ENCODE measurements at places on chromosomes 6 and 20. TPM values are rescaled to one million over a fixed set of nuclear protein-coding genes. Genes with fewer than 3 reads are reported as not detected.

OSER1 gene
- 24.8 TPM for polyA plus RNA-seq

KCNK16 gene
- polyA plus RNA-seq = 0.20 TPM

KCNK5 gene
- 0.77 TPM for polyA plus RNA-seq

WFDC12 gene
- polyA plus RNA-seq = not detected

SRSF6 gene
- polyA plus RNA-seq = 157 TPM

VIP gene
- polyA plus RNA-seq = 0.64 TPM

ANKRD60 gene
- not detected for polyA plus RNA-seq

OXT gene
- polyA plus RNA-seq = 0.56 TPM

TBXT gene
- not detected for polyA plus RNA-seq

GRCh38 chr20:39032997-39033396, 70.9 kb downstream of the DHX35 start:
- no peaks in the 10 kb centered on the region for H3K27me3 ChIP-seq
- H3K27ac ChIP-seq = no peak overlapping the region
- DNase-seq = no peak
- no peaks in the 10 kb centered on the region for H3K4me1 ChIP-seq

DNA sequence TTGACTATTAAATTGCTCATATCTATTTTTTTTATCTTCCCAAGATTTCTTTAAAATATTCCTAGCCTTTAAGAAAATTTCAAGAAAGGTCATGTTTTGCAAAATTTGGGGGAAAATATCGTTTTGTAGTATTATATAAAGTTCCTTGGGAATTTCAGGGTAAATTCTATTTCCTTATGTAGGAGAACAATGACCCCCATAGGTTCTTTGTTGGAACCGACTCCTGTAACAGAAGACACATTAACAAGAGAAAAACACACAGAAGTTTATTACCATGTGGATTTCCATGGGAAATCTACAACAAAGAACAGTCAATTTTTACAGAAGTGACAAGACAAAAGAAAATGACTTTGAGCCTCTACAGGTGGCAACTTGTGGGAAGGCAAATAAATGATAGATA, 68.1 kb downstream of the ADGB start:
- H3K27me3 ChIP-seq = no peaks in the 10 kb centered on the region
- H3K36me3 ChIP-seq = no peaks in the 10 kb centered on the region
- no peak overlapping the region for H3K27ac ChIP-seq
- DNase-seq = no peak

GRCh38 chr20:23536328-23536974, 31.8 kb downstream of the CST9L start:
- peaks cover 5% of the 10 kb centered on the region for H3K4me1 ChIP-seq
- H3K27ac ChIP-seq = peak overlapping the region; percentile 20
- H3K27me3 ChIP-seq = no peaks in the 10 kb centered on the region
- peak; percentile 66 for DNase-seq
- H3K36me3 ChIP-seq = no peaks in the 10 kb centered on the region

GRCh38 chr20:347317-347639, 367 bp downstream of the NRSN2 start:
- H3K27ac ChIP-seq = peak overlapping the region; percentile 98
- H3K36me3 ChIP-seq = peaks cover 14% of the 10 kb centered on the region
- H3K4me3 ChIP-seq = peak overlapping the region; percentile 84
- no peak for DNase-seq

- no peaks in the 10 kb centered on the region for H3K36me3 ChIP-seq
- H3K4me3 ChIP-seq = no peak overlapping the region
- DNase-seq = no peak
- no peak overlapping the region for H3K27ac ChIP-seq
- peaks cover 23% of the 10 kb centered on the region for H3K27me3 ChIP-seq
These were observed 2.1 kb upstream of the TIAM2 start for GRCh38 chr6:154993026-154993425.

DNA sequence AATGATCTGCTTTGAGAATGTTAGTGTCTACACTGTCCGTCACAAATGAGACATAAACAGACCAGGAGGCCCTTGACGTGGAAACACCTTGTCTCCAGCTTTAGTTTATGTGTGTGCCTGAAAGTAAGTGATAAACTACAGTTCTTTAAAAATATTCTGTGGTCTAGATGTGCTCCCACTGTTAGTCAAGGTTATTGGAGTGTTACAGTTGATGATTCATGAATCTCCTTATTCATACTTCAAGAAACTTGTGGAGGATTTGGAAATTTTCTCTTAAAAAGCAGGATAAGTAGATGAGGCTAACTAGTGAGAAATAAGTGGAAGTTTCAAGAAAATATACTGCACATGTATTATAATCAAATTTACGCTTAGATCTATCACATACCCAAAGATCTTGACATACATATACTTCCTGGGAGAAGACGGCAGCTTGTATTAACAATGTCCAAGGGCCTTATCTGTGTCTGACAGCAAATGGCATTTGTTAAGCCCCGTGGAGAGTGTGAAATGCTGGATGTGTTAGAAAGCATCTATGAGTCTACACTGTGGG, 90.5 kb upstream of the MBOAT1 start:
- no peaks in the 10 kb centered on the region for H3K27me3 ChIP-seq
- H3K36me3 ChIP-seq = no peaks in the 10 kb centered on the region
- no peak for DNase-seq
- H3K4me1 ChIP-seq = no peaks in the 10 kb centered on the region
- no peak overlapping the region for H3K27ac ChIP-seq

GRCh38 chr6:45591306-45591705, 213.6 kb upstream of the SUPT3H start:
- H3K4me3 ChIP-seq = no peak overlapping the region
- no peak overlapping the region for H3K27ac ChIP-seq
- H3K4me1 ChIP-seq = peaks cover 4% of the 10 kb centered on the region
- no peak for DNase-seq

DNA sequence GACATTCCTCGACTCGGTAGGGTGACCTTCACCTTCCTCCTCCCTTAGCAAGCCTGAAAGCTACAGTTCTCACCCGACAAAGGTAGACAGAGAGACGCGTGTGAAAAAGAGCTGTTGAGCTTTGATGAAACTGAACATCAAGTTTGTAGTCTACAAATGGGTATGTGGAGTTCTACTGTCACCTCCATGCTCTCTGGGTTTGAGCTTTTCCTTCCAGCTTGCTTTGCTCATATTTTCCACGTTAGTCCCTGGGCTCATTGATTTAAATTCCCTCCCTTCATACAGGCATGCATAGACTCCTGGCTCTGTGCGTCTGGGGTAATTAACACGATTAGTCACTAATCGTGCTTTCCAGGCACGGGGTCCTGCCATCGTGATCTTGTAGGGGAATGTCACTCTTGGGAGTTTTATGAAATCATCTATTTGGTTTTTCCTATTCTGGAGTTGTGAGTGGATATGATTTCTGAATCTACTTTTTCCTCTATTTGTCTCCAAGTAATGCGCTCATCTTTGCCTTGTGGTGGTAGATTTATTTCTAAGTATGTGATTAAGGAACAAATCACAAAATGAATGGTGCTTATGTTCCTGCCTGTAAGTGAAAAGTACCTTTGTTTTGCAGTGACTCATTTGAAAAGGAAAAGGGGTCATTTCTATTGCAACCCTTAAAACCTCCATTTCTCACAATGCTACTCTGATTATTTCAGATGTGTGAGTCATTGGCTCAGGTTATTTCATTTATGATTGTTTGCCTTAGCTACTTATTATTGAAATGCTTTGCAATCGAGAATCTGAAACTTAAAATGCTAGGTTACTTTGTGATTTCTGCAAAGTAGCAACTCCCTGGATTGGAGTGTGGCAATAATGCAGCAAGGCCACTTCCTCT, 154.6 kb downstream of the ZDHHC14 start:
- H3K36me3 ChIP-seq = no peaks in the 10 kb centered on the region
- no peak overlapping the region for H3K4me3 ChIP-seq
- peaks cover 26% of the 10 kb centered on the region for H3K4me1 ChIP-seq
- no peaks in the 10 kb centered on the region for H3K27me3 ChIP-seq

GRCh38 chr6:17591287-17591686, 8.8 kb upstream of the FAM8A1 start:
- H3K4me3 ChIP-seq = no peak overlapping the region
- DNase-seq = no peak
- H3K36me3 ChIP-seq = no peaks in the 10 kb centered on the region
- H3K27ac ChIP-seq = no peak overlapping the region
- H3K4me1 ChIP-seq = no peaks in the 10 kb centered on the region

DNA sequence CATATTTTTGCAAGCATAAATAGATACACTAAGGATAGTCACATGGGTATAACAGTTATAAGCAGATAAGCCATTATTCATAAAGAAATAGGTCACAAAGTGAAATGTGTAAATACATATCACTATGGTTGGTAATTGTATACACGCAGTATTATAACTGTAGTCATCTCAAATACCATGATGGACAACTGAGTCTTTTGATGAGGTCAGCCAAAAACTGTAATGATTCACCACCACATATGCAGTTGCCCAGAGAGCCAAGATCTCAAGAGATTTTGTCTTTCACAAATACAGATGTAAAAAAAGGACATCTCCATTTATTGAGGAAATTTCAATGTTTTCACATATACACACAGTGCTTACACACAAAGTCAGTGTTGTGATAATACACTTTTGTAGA, 28.3 kb downstream of the ZNF292 start:
- H3K27ac ChIP-seq = no peak overlapping the region
- H3K36me3 ChIP-seq = peaks cover 12% of the 10 kb centered on the region
- no peaks in the 10 kb centered on the region for H3K27me3 ChIP-seq
- no peak overlapping the region for H3K4me3 ChIP-seq
- no peak for DNase-seq
- H3K4me1 ChIP-seq = no peaks in the 10 kb centered on the region

- H3K4me3 ChIP-seq = no peak overlapping the region
- no peak for DNase-seq
- peaks cover 99% of the 10 kb centered on the region for H3K36me3 ChIP-seq
- no peaks in the 10 kb centered on the region for H3K27me3 ChIP-seq
These were observed 53.8 kb downstream of the RRBP1 start for GRCh38 chr20:17628101-17628841.

DNA sequence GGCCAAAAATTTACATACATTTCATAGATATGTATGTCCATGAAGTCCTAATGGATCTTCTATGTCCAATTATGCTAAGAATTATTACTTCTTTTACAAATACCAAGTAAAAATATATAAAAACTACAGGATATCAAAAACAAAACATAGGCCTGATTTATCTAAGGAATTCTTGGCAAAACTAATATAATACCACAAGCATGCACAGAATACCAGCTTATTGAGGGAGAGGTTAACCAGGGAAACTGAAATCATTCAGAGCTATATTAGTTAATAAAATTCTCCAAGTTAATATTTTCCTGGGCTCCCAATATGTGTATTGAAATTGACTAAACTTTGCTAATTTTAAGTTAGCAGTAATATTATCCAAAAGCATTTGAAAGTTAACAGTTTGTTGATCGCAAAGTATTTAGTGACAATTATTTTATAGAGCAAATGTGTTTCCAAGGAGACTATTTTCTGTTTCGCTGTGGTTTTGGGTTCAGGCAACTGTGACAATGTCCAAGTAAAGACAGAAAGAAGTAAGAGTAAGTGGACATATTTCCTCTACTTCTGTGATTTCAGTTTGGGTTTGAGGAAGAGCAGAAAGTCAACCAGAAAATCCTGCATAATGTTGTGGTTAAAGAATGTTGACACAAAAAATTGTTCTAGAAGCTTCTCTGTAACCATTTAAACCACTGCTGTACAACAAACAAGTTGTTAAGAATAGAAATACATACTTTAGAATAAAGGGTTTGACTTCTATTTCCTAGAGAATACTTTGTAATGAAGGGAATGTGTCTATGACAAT, 167.4 kb downstream of the COL21A1 start:
- no peak overlapping the region for H3K4me3 ChIP-seq
- no peaks in the 10 kb centered on the region for H3K27me3 ChIP-seq
- no peaks in the 10 kb centered on the region for H3K4me1 ChIP-seq
- peaks cover 3% of the 10 kb centered on the region for H3K36me3 ChIP-seq
- H3K27ac ChIP-seq = no peak overlapping the region

GRCh38 chr6:51505434-51505833, 582.0 kb downstream of the PKHD1 start:
- H3K27ac ChIP-seq = no peak overlapping the region
- no peaks in the 10 kb centered on the region for H3K4me1 ChIP-seq
- H3K4me3 ChIP-seq = no peak overlapping the region
- no peaks in the 10 kb centered on the region for H3K27me3 ChIP-seq

- H3K4me1 ChIP-seq = peaks cover 4% of the 10 kb centered on the region
- DNase-seq = no peak
- no peaks in the 10 kb centered on the region for H3K27me3 ChIP-seq
- no peaks in the 10 kb centered on the region for H3K36me3 ChIP-seq
These were observed 2.2 kb downstream of the UBR2 start for GRCh38 chr6:42565823-42566613.

GRCh38 chr20:21303872-21304586, 898 bp downstream of the XRN2 start:
- peak overlapping the region; percentile 95 for H3K27ac ChIP-seq
- DNase-seq = peak; percentile 63
- no peaks in the 10 kb centered on the region for H3K36me3 ChIP-seq
- no peaks in the 10 kb centered on the region for H3K27me3 ChIP-seq
- H3K4me1 ChIP-seq = peaks cover 2% of the 10 kb centered on the region

DNA sequence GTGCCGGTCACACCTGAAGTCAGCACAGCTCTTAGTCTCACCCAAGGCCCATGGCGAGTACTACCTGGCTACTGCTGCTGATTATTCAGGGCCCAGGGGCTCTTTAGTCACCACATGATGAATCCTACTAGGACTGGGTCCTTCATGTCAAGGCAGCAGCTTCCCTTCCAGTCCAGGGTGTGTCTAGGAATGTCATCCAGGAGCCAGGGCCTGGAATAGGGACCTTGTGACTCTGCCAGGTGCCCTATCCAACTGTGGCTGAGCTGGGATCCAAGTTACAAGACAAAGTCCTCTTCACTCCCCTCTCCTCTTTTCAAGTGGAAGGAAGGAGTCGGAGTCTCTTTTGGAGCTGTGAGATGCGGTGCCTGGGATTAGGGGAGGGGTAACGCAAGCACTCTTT, 85.5 kb downstream of the CFAP61 start:
- H3K4me3 ChIP-seq = no peak overlapping the region
- no peaks in the 10 kb centered on the region for H3K4me1 ChIP-seq
- H3K36me3 ChIP-seq = no peaks in the 10 kb centered on the region
- H3K27me3 ChIP-seq = peaks cover 2% of the 10 kb centered on the region
- peak; percentile 4 for DNase-seq

GRCh38 chr6:69422020-69422419, 374.8 kb downstream of the LMBRD1 start:
- H3K27me3 ChIP-seq = no peaks in the 10 kb centered on the region
- no peak overlapping the region for H3K4me3 ChIP-seq
- DNase-seq = peak; percentile 32
- no peaks in the 10 kb centered on the region for H3K4me1 ChIP-seq

DNA sequence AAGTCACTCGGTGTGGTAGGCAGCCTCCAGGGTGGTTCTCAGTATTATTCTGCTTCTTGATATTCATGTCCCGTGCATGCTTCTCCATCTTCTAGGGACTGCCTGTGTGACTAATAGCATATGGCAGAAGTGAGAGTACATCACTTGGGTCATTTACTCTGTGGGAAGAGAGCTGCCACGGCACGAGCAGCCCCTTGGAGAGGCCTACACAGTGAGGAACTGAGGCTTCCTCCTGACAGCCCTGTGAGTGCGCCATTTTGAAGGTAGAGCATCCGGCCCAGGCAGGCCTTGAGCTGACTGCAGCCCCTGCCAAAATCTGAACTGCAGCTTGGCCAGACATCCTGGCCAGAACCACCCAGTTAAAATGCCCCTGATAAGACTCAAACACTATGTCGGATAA, 17.3 kb upstream of the MCUR1 start:
- DNase-seq = no peak
- H3K4me3 ChIP-seq = no peak overlapping the region
- no peaks in the 10 kb centered on the region for H3K27me3 ChIP-seq
- H3K36me3 ChIP-seq = no peaks in the 10 kb centered on the region
- H3K27ac ChIP-seq = no peak overlapping the region
